ENCODE measurements at places on chromosomes 5 and 9.

DNA sequence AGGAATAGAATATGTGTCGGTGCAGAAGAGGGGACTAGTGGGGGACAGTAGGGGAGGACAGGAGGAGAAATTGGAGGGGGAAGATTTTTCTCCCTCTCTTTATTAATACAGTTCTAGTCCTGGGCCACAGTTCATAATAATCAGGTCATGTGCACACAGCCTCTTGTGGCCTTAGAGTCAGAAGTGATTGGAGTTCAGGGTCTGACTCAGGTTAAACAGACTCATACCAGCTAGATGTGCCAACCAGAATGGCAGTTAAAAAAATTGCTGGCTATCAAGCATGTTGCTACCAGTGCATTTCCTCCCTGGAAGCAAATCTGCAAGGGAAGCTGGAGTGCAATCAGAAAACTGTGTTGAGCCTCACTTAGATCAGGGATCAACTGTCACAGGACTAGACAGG, 132.7 kb upstream of the MAP1B start:
- DNase-seq = no peak

- DNase-seq = no peak
These were observed 65.3 kb upstream of the ADRB2 start for GRCh38 chr5:148760945-148761638.

- no peak for DNase-seq
These were observed 73.9 kb downstream of the CSNK1G3 start for GRCh38 chr5:123585871-123586270.

GRCh38 chr5:78235289-78235688, 59.2 kb downstream of the AP3B1 start:
- no peak for DNase-seq

GRCh38 chr5:7494481-7495130, 98.7 kb downstream of the ADCY2 start:
- DNase-seq = no peak

- DNase-seq = no peak
These were observed 30.1 kb upstream of the CNOT6 start for GRCh38 chr5:180463916-180464602.

DNA sequence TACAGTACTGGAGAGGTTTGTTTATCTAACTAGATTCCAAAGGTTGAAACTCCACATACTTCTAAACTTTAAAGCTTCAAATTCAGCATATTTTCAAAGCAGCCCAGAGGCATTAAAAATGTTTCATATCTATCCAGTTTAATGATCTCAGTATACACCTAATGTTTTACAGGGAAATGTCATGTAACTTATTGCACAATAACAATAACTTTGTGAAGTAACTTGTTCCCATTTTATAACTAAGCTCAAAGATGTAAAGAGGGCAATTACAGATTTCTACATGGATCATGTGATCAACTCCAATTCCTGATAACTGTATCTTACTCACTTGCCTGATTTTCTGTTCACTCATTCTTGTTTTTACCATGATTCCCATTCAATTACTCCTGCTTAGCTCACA, 610.0 kb downstream of the TAF11L14 start:
- DNase-seq = no peak

- DNase-seq = no peak
These were observed 13.0 kb downstream of the HIGD2A start for GRCh38 chr5:176401281-176402205.

DNA sequence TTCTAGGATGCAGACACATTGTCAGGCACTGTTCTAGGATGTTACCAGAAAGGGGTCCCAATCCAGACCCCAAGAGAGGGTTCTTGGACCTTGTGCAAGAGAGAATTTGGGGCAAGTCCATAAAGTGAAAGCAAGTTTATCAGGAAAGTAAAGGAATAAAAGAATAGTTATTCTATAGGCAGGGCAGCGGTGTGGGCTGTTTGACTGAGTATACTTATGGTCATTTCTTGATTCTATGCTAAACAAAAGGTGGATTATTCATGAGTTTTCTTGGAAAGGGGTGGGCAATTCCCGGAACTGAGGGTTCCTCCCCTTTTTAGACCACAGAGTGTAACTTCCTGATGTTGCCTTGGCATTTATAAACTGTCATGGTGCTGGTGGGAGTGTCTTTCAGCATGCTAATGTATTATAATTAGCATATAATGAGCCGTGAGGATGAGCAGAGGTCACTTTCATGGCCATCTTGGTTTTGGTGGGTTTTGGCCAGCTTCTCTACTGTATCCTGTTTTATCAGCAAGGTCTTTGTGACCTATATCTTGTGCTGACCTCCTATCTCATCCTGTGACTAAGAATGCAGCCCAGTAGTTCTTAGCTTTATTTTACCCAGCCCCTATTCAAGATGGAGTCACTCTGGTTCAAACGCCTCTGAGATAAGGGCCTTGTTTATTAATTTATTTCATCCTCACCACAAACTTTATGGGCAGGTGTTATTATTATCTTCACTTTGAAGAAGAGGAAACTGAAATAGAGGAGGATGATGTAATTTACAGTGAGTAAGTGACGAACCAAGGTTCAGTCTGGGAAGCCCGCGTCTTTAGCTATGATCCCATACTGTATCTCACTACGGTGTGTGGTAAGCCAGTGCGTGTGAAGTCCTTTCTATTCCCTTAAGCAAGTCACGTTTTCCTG, 186.0 kb upstream of the KLF4 start:
- DNase-seq = peak; percentile 59

- no peak for DNase-seq
These were observed 22.7 kb upstream of the UNC5A start for GRCh38 chr5:176787676-176788075.

- DNase-seq = no peak
These were observed 65.0 kb downstream of the PKD2L2 start for GRCh38 chr5:137954131-137954879.
